ENCODE measurements at places on chromosomes 1 and 21.

DNA sequence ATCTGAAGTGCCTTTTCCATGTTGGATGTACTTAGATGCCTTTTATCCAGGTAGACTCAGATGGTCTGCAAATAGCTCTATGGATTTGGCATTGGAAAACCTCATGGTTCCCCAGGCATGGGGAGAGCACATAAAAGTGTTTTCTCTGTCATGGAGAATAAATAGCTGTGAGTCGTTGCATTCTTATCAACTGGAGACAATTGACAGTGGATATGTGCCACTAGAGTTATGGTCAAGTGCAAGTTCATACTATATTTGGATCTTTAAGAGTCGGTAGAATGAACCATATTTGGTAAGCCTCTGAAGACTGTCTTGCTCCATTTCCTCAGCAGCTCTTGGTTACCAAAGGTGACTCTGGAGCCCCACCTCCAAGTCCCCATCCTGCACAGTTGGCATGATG is 83.7 kb downstream of the ROR1 start:
- DNase-seq = no peak

DNA sequence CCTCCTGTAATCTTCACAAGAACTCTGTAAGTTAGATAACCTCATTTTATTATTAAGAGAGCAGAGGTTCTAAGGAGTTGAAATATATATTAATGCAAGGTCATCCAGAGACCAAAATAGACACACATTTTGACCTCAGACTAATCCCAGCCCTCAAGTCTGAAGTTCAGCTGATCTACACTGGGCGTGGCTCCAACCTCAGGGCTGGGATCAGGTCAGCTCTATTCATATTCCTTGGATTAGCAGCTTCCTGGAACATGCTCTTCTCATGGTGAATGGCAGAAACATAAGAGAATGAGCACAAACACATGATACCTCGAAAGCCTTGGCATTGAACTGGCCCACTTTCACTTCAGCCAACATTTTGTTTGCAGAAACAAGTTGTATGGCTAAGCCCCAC is 200.8 kb upstream of the ST6GALNAC5 start:
- DNase-seq = no peak

- DNase-seq = no peak
These were observed 81.6 kb upstream of the CD55 start for GRCh38 chr1:207239874-207240273.

GRCh38 chr1:184176058-184176457 is 124.5 kb downstream of the TSEN15 start:
- DNase-seq = no peak

- peak; percentile 31 for DNase-seq
These were observed 8.7 kb upstream of the MDM4 start for GRCh38 chr1:204507317-204508105.

GRCh38 chr1:192803501-192803900 is 5.3 kb upstream of the RGS2 start:
- no peak for DNase-seq

DNA sequence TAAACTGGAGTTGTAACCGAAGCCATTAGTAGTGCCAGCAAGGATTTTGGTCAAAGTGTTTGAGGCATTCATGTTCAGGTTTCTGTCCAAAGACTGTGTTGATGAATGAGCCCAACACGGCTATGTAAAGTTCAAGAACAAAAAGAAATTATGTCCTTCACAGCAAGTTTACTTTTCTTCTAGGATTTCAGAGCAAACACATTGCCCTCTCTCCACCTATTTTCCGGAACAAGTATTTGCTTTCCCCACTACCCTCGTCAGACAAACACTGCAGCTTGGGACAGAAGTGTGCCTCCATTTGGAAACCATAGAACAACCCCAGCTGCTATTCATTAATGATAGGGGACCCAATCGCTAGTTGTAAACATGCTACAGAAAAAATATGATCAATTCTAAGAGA is 151.4 kb upstream of the C1orf105 start:
- DNase-seq = no peak

- DNase-seq = no peak
These were observed 24.8 kb downstream of the FBXO2 start for GRCh38 chr1:11629184-11630016.

GRCh38 chr1:102435483-102435882 is 438.8 kb upstream of the OLFM3 start:
- no peak for DNase-seq

DNA sequence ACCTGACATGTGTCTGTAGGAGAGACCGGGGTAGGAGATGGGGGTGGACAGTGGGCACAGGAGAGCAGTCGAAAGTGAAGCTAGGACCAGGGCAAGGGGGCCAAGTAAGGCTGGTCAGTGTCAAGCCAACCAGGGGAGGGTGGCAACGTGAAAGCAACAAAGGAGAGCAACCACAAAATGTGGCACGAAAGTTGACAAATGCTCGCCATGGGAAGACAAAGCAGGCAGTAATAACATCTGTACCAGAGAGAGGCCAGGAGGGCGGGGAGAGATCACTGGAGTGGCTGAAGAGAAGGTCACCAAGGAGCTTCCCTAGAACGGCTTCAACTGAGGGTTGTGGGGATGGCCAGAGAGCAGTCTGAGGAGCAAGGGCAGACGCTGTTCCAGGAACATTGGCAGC is 17.0 kb downstream of the QSOX1 start:
- DNase-seq = no peak

GRCh38 chr21:45473496-45474322 is 68.5 kb downstream of the SLC19A1 start:
- no peak for DNase-seq

- DNase-seq = no peak
These were observed 12.7 kb upstream of the CPLANE2 start for GRCh38 chr1:16249596-16250241.

- DNase-seq = no peak
These were observed 11.5 kb upstream of the RBBP5 start for GRCh38 chr1:205133287-205133686.

DNA sequence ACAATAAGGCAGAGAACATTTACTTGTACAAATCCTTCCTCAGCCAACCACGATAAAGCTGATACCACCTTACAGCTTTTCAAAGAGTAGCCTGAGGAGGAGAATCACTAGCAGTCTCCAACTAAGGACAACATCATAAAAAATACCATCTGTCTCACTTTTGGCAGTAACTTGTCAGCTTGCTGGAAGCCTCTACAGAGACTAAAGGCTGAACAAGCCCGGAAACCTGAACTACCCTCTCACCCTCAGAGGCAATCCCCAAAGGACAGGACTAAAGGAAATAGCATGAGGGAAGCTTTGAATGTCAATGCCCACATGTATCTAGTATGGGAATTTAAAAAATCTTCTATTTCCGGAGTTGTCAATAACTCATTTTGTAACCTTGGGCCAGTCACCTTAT is 10.6 kb downstream of the SRSF4 start:
- DNase-seq = no peak

DNA sequence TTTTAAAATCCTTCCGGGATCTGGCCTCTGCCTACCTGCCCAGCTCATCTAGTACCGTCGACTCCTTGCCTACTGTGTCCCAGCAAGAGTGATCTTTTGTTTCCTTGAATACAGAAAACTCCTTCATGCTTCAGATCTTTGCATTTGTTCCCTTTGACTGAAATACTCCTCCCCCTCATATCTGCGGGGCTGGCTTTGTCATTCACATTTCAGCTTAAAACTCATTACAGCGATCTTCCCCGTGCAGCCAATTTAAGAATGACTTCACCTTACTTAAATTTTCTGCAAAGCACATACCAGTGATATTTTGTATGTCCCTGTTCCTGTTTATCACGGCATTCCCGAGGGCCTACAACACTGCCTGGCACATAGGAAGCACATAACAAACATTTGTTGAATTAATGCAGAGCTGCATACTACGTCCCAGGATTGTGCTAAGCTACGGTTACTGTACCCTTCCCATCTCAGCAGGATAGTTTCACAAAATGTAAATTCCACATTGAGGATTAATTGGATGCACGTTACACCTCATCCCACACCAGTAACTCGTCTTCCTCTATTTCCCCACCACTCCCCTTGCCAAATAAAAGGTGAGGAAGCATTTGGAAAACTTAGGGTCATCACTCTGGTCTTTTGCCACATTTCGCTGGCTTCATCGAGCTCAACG is 837 bp upstream of the DESI2 start:
- DNase-seq = peak; percentile 3

DNA sequence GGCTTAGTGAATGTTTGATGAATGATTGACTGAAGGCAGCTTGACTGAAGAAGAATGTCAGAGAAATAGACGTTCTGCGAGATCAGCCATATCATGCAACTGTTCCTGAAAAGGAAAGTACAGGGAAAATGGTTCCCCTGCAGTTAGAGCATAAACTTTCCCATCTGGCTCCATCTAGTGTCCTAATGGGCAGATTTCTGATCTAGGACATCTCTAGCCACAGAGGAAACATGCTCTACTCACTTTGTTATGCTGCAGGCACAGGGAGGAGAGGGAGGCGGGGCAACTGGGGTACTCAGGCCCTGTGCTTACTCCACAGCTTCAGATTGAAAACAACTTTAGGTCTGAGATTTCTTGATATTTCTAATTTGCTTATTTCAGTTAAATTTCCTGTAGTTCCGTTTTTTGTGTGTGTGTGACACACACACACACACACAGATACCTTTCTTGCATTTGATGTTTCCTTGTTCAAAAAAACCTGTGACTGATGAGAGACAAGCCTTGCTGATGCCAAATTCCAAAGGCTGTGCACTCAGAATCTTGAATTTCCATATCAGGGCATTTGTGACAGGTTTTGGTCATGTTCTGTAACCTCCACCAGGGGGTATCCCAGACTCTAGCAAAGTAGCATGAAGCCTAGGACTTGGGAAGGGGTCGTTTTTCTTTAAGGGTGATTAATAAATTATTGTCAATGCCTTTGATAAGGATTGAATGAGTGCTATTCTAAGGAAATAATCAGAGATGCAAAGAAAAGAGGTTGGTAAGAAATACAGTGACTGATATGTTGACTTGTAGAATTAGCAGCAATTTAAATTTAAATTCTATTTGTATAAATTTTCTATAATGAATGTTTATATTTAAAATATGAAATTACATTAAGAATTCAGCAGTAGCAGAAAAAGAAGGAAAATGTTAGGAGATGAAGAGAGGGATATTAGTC is 139.7 kb upstream of the BEND5 start:
- no peak for DNase-seq

- no peak for DNase-seq
These were observed 467.8 kb downstream of the LMO4 start for GRCh38 chr1:87796471-87796901.

GRCh38 chr1:230839173-230839572 is 29.1 kb downstream of the C1orf198 start:
- no peak for DNase-seq

DNA sequence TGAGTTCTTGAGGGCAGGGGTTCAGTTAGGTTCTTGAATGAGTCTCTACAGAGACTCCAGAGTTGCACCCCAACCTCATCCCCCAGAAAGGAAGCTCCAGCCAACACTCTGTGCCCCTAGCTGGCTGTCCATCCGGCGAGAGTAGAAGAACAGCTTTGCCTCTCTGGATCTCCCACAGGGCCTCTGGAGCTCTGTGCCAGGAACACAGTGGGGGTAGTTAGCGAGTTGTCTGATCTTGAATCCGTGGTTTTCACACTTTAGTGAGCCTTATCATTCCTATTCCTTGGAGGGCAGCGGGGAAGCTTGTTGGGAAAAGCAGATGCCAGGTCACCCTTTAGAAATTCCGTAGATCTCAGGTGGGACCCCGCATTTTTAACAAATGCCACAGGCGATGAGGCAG is 45.0 kb downstream of the STUM start:
- no peak for DNase-seq

DNA sequence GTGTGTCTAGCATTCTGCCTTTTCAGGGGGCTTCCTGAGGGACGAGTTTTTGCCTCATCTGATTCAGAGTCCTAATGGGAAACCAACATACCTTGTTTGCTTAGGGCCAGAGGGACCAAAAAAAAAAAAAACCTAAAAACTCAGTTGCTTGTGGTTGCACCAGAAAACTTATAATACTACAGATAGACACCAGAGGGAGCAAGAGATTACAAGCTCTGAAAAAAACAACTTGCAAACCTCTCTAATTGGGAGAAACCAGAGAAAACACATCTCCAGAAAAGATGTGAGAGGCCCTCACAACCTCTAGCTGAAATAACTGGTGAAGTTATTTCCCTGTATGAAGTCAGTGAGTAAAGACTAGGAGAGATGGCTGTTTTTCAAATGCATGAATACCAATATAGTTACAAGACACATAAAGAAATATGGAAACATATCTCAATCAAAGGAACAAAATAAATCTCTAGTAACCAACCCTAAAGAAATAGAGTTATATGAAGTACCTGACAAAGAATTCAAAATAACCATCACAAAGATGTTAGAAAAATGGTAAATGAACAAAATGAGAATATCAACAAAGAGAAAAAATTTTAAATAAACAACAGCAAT is 233.7 kb upstream of the NFIA start:
- DNase-seq = no peak

DNA sequence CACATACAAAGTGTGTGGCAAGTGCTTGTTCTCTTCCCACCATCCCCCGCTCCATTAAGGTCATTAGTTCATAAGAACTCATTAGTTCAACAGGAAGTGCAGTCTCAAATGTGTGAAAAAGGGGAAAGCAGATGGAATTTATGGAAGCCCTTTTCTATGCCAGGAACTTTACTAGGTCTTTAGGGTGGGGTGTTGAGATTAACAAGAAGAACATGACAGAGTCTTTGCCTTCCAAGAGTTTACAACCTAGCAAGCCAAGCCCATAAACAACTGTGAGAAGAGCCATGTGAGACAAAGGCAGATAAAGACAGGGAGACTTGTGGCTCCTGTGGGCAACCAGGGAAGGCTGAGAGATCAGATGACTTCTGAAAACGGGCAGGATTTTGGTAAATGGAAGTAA is 21.4 kb downstream of the PLEKHA6 start:
- no peak for DNase-seq

- no peak for DNase-seq
These were observed 2.4 kb downstream of the RNF223 start for GRCh38 chr1:1071486-1072298.

- DNase-seq = no peak
These were observed 17.0 kb downstream of the RCC2 start for GRCh38 chr1:17422461-17422860.
